Heart right ventricle (tissue), 16 donors: ENCODE measurements at places on chromosomes 1 and 21. TPM values are rescaled to one million over a fixed set of nuclear protein-coding genes. Genes with fewer than 3 reads are reported as not detected.

GRCh38 chr1:95562230-95562629, 328.2 kb downstream of the RWDD3 start:
- DNase-seq: no peak

DNA sequence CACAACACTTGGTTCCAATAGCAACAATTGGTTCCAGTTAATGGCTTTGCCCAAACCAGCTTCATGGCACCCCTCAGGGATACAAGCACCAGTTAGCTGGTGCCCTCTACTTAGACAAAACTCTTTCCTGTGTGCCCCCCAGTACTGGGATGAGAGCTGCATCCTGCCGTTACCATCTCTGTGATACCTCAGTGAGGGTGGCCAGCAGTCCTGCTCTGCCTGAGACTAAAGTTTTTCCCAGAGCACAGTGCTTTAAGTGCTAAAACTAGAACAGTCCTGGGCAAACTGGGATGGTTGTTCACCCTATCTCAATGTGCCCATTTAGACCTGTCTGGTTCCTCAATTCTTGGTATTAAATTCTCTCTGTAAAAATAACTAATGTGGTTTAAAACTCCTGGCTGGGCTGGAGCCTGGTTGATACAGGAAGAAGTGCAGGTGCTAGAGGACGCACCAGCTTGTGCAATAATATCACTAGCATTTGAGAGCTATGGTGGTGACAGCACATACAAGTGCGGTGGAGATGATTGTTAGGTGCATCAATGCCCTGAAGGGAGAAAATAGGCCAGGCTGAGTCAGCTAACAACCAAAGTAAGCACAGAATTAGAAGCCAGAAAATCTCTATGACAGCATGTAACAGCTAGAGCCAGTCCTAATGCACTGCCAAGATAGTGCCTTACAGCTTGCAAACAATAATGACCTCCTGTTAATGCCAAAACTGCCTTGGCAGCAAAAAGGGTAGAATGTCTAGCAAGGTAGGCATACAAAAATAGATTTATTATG, 179.8 kb upstream of the GALNT2 start:
- DNase-seq: no peak

DNA sequence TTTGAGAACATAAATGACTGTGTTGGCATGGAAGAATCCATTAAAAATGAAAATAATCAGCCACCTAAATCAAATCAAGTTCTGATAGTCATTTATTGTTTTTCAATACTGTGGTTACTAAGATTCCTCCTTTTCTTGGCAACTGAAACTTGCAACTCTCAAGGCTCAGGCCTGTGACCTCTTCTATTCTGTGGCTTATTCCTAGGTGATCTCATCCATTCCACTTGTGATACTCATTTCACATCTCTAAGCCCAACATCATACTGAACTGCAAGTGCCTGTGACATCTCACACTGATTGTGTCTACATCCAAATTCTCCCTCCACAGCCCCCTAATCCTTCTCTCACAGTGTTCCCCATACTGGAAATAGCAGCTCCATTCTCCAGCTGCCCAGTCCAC, 4.8 kb upstream of the ST6GALNAC5 start:
- no peak for DNase-seq

DNA sequence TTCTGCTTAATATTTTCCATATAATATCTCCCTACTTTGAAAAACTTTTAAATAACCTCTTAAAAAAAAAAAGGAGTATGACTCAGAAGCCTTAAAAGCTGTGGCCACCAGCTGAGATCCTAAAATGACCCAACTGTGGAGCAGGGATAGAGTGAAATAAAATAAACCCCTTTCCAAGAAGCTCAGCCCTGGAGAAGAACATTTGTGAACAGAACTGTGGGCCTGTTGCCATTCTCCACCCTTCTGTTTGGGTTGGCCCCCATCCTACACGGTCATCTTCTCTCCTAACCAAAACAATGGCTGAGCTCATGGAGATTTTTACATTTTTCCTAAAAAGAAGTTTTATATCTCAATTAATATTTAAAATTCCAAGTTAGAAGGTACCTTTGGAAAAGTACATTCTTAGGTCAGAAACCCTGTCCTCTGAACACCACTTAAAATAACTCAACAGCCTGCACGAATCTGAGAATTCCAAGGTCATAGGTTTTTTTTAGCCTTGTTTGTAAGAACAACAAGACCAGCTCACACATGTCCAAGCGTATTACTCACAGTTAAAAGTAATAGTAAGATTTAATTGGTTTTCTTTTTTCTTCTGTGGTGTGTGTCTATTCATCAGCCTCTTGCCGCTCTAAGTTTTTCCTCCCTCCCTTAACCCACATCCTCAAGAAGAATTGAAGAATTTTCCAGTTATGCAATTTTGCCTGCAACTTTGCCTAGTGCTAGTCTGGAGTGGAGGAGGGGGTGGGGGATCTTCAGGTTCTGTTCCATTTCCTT, 107.7 kb upstream of the ERRFI1 start:
- DNase-seq: peak; percentile 78

DNA sequence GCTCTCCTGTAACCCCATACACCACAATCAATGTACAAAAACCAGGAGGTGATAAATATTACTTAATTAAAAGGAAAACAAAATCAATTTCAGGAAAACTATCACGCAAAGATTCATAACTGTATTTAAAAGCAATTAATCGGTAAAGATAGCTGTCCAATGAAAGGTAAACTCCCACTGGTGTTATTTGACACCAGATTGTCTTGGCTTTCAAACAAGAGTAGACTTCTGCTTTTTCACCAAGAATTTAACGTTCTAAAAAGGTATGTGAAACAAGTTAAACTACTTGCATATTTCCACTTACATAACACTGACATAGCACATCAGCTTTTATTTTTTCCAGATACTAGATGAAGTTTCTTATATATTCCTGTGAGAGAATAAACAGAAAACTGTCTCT, 3.5 kb downstream of the PLPP3 start:
- DNase-seq: no peak

GRCh38 chr1:94416901-94417727, 1.1 kb upstream of the ABCD3 start:
- DNase-seq: peak; percentile 56

DNA sequence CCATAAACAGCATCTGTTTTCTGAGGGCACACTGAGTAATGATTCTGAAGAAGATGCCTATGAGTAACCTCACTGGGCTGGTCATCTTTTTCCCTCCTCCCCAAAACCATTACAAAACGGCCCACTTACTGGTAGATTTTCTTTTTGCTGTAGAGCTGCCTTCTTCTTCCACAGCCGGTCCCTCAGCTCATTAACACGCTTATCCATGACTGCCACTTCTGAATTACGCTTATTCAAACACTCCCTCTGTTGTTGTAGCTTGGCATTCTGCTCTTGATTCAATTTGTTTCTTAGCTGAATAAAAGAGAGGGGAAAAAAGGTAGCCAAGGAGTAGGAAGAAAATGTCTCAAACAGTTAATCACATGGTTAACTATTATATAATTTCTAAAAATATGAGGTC, 43.1 kb downstream of the TP53BP2 start:
- no peak for DNase-seq

DNA sequence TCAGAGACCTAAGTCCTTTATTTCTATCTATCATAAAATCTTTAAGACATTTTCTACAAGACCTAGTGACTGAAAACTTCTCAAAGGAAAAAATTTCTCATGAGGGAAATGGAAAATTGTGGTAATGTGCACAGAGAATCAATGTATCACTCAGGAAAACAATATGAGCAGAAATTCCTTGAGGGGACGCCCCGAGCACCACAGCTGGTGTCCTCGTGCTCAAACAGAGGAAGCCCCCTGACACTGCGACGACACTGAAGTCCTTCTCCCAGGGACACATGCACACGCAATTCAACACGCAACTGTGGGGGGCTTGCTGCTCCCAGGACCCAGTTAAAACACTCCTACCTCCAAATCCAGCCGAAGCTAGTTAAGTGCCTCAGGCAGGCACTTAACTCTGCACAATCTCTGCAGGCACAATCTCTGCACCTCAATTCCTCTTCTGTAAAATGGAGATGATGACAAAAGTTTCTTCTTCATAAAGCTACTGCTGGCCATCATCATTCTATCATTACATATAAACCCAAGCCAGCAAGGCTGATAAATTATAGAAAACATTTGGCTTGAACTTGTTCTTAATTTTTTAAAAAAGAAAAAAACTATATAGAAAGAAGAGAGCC, 16.0 kb downstream of the ZBTB17 start:
- DNase-seq: no peak

DNA sequence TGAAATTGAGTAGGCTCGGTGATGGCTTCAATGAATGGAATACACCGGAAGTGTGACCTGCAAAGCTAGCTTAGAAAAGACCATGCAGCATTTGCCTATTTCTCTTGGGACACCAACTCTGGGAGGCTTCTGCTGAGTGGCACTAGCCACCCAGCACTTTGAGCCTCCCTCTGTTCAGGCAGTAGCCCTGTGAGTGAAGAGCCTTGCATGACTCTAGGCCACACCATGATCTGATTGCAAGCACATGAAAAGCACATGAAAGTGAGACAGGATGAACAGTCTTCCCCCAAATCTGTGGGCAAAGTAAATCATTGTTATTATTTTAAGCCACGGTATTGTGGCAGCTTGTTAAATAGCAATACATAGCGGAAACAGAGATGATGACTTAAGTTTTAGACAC, 2.8 kb downstream of the CD48 start:
- DNase-seq: no peak

- DNase-seq: no peak
These were observed 57.0 kb upstream of the NEK2 start for GRCh38 chr1:211732293-211732980.

- DNase-seq: no peak
These were observed 4.3 kb upstream of the GPX7 start for GRCh38 chr1:52597912-52598311.

GRCh38 chr1:168469690-168470089, 74.1 kb downstream of the XCL2 start:
- DNase-seq: peak; percentile 66

GRCh38 chr1:73637264-73637663, 560.7 kb downstream of the LRRIQ3 start:
- DNase-seq: no peak

DNA sequence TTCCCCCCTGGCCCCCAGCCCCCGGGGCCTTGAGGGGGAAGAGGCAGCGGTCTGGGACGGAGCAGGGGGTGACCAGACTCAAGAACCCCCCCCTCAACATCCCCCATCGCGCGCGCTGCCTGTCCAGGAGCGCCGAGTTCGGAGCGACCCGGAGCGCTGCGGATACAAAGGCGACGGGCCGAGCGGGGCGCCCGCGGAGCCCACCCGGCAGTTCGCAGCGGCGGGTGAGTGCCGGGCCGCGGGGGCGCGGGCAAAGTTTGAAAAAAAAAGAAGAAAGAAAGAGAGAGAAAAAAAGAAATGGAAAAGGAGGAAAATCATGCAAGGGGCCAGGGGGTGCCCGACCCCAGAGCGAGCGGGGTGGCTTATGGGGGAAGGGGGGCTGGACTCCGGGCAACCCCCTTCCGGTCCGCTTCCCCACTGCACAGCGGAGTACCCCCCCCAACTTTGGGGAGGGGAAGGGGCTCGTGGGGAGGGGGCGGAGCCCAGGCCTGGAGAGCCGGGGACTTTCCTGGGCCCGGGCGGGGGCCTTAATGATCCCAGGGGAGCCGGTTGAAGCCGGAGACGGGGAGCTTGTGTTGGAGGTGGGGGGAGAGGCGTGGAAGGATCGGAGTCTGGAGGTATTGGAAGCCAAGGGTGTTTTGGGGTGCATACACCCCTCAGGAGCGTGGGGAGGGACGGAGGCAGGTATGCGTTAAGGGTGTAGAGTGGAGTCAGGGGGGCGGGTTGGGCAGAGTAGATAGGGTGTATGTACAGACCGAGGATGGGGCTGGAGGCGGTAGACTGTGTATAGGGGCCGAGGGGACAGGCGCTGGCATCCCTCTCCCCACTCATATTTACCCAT, 502 bp downstream of the VANGL2 start:
- peak; percentile 19 for DNase-seq

- DNase-seq: no peak
These were observed 87.4 kb downstream of the FASLG start for GRCh38 chr1:172746091-172746949.

Gene ALPL
- 8.4 TPM for total RNA-seq

Gene CBR3
- total RNA-seq: 1.2 TPM

Gene LIPI
- not detected for total RNA-seq

Gene CYB5RL
- total RNA-seq: 6.1 TPM

Gene FABP3
- total RNA-seq: 2,977 TPM
